ENCODE measurements at places on chromosomes 4 and X. TPM values are rescaled to one million over a fixed set of nuclear protein-coding genes. Genes with fewer than 3 reads are reported as not detected.

The PLXNB3 gene
- 47.9 TPM for total RNA-seq

The MAGEA8 gene
- total RNA-seq: not detected

The RBM10 gene
- 27.3 TPM for total RNA-seq

DNA sequence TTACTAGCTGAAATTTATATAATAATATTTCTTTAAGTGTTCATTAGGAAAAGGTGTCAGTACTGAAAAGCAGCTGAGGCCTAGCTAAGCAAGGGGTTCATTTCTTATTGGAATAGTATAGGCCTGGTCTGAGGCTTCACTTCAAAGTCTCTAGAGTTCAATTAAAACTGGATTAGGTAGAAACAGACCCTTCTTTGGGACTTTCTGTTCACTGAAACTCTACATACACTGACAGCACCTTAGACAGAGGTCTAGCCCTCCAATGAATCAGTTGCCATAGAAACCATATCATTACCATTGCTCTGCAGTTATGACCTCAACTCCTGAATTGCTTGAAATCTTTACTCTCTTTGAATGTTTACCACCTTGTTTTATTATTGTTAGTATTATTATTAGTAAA lies 86.4 kb upstream of the MAB21L2 start:
- no peak for DNase-seq

DNA sequence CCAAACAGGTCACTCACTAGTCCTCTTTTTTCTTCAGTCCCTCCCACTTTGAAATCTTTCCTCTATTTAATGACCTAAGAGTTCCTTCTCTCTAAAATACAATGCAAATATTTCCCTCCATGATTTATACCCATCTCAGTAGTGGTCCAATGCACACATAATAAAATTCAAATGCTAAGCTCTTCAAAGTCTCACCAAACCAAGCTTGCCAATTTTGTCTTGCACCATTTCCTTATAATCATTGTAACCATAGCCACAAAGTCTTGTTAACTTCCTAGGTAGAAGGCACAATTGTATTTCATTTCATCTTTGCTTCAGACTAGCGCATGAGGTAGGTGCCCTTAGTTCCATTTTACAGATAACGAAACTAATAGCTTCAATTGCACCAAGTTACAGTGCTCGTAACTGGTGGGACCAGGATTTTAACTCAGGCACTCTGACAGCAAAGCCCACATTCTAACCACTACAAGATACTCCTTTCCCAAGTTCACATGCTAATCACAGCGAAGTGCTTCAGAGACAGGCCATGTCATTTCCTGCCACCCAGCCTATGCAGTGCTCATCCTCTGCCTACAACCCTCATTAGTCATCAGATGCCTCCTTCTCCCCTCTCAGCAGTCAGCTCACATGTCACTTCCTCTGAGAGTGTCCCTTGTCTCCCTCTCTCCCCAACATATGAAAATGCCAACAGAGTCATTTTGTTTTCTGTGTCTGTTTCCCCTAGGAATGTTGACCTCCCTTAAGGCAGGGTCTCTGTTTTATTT lies 66.9 kb upstream of the PPARGC1A start:
- no peak for DNase-seq

- DNase-seq: no peak
Observed at GRCh38 chr4:6884341-6884870, 25.2 kb upstream of the TBC1D14 start.
